Activated B cell treated with CpG ODN at 0.5 μM for 24 hours (primary cell): ENCODE measurements at places on chromosomes 5 and 9.

GRCh38 chr9:93268551-93269314 lies 84.8 kb downstream of the WNK2 start:
- DNase-seq, result peak; percentile 29

- no peak for DNase-seq
Observed at GRCh38 chr5:59864718-59865117, 28.8 kb downstream of the PDE4D start.

- no peak for DNase-seq
Observed at GRCh38 chr5:157076558-157076957, 17.6 kb upstream of the HAVCR1 start.

DNA sequence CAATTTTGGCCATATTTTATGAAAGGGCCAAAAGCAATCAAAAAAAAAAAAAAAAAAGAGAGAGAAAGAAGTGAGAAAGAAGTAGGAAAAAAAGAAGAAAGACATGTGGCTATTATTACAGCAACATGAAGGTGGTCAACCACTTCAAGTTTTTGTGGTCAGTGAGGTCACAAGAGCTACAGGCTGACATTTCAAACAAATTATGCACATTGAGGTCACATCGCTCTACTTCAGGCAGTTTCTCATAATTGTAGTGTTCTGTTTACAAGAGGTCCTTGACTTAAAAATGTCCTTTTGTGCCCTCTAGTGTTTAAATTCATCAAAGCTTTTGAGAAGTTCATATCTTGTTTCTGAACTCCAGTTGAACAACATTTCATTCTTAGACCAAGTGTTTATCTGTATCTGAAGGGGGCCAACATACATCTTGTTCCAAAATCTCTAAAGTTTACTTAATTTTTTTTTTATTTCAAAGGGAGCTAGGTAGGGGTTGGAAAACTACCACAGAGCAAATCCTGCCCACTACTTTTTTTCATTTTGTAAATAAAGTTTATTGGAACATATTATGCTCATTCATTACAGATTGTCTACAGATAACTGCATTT lies 513.1 kb downstream of the PDE4D start:
- no peak for DNase-seq

DNA sequence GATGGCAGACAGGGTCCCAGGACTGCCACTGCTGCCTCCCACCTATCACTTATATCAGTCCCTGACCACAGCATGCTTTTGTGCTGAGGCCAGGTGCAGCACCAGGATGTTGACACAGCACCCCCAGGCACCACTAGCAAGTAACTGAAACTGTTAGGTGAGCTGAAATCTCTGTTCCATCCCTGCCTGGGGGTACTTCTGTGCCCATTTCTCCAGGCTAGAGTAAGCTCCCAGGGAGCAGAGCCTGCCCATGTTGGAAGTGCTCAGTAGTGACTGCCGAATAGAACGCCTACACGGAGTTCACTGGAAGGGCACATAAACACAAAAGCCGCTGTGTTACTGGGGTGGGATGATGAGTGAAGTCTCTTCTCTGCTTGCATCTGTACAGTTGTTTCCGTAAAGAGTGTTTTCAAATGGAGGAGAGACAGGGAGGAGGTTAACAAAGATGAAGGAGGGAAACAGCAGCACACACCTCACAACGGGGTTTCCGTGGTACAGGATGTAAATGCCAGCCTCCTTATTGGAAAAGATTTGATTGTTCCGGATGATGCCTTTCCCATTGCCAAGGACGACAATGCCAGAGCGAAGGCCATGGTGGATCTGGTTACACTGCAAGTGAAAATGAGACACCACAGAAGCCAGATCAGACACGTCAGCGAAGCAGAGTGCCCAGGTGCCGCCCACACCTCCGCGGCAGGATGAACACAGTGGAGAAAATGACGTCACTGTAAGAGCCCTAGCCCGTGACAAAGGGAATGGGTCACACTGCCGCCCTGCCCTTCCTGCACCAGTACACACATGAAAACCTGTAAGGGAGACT lies 43.1 kb downstream of the POLR1E start:
- peak; percentile 43 for DNase-seq

DNA sequence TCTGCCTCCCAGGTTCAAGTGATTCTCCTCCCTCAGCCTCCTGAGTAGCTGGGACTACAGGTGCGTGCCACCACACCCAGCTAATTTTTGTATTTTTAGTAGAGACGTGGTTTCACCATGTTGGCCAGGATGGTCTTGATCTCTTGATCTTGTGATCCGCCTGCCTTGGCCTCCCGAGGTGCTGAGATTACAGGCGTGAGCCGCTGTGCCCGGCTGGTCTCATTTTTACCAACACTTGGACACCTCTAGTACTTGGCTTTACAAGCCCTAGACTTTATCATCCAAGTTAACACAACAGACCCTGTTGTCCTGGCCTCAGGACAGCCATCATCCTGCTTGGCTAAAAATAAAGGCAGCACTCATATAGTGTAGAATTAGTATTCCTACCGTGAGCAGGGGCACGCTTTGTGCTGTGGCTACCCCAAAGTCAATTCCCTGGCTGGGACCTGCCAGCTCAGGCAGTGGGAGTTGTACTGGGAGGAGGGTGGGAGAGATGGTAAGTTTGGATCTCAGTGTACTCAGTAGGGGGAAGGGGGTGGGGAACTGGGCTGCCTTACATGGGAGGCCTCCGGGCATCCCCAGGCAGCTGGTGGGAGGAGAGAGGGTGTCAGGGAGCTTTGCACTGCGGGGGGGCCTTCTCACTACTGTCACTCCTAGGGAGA lies 6.6 kb downstream of the PDZD2 start:
- no peak for DNase-seq

- DNase-seq, result no peak
Observed at GRCh38 chr5:114056185-114056538, 305.7 kb upstream of the KCNN2 start.
